ENCODE measurements at places on chromosomes 16 and 17. TPM values are rescaled to one million over a fixed set of nuclear protein-coding genes. Genes with fewer than 3 reads are reported as not detected.

The KRT17 gene
- total RNA-seq = 2.4 TPM

The SRCIN1 gene
- total RNA-seq = under 0.01 TPM

The CCL23 gene
- 0.19 TPM for total RNA-seq

The C16orf92 gene
- total RNA-seq = not detected

The PHOSPHO1 gene
- 0.19 TPM for total RNA-seq

Data from endothelial cell of coronary artery (primary cell).